ENCODE measurements at places on chromosomes 6 and 20.

DNA sequence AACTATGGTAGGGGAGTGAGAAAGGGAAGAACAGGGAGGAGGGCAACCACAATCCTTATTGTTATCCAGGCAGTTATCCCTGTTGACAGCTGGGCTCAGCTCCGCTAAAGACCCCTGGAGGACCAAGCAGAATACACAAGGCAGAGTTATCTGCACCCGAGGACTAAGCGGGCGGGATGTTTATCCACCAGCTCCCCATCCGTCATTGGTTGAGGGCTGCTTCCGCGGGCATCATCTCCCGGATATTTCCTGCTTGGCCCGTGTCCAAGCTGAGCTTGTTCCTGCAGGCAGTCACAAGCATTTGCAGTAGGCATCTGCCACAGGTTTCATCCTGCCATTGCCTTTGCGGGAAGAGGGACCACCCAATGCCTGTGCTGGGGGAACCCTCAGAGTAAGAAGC is 102.1 kb downstream of the DLGAP4 start:
- no peak for DNase-seq

DNA sequence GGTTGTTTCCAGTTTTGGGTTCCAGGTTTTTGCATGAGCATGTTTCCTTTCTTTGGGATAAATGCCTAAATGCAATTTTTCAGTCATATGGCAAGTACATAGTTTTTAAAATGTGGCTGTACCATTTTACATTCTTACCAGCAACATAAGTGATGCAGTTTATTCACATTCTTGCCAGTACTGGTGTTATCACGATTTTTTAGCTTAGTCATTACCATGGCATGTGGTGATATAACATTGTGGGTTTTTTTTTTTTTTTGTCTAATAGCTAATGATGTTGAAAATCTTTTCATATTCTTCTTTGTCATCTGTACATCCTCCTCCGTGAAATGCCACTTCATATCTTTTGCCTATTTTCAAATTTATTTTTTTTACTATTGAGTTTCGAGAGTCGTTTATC is 2.9 kb upstream of the TDRD6 start:
- no peak for DNase-seq

- no peak for DNase-seq
Observed at GRCh38 chr20:19654921-19655320, 103.1 kb upstream of the RIN2 start.

GRCh38 chr20:12409501-12409900 is 491.8 kb downstream of the BTBD3 start:
- DNase-seq, result no peak

GRCh38 chr20:682123-682522 is 6.5 kb upstream of the SCRT2 start:
- no peak for DNase-seq

Data from activated CD8-positive, alpha-beta memory T cell treated with anti-CD3 and anti-CD28 coated beads for 1 hour (primary cell).